MCF 10A (cell line): ENCODE measurements at places on chromosomes 2 and 18. TPM values are rescaled to one million over a fixed set of nuclear protein-coding genes. Genes with fewer than 3 reads are reported as not detected.

Gene SULT1C4
- total RNA-seq: not detected in 2 replicates

Gene FAM237A
- total RNA-seq: not detected in 2 replicates

DNA sequence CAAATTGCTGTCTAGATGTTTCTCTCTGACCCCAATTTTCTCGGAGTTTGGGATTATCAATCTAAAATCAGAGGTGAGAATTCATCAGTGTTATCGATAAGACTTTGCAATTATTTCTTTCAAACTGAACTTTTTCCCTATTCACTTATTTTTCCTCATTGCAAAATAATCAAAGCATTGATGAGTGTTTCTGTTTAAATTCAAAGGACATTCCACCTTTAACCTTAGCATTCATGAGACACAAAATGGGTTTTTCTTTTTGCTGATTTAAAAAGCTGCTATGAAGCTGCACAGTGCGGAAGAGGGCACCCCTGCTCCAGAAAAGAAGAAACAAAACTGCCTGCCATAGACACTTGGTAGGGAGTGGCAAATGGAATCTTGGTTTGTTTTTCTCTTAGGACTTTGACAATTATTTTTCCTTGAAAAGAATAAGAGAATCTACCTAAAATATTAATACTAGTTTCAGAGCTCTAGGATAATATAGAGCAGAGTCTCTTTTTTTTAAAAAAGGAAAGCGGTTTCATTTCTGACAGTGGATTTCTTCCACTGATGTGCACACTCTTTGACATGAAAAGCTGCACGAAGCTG, 203.4 kb downstream of the TGIF1 start:
- peak overlapping the region; percentile 91 for H3K27ac ChIP-seq
- no peaks in the 10 kb centered on the region for H3K36me3 ChIP-seq
- no peaks in the 10 kb centered on the region for H3K27me3 ChIP-seq

- peaks cover 14% of the 10 kb centered on the region for H3K4me1 ChIP-seq
- no peaks in the 10 kb centered on the region for H3K27me3 ChIP-seq
- H3K4me3 ChIP-seq: no peak overlapping the region
- H3K36me3 ChIP-seq: no peaks in the 10 kb centered on the region
Observed at GRCh38 chr2:15142069-15142689, 419.0 kb downstream of the NBAS start.

DNA sequence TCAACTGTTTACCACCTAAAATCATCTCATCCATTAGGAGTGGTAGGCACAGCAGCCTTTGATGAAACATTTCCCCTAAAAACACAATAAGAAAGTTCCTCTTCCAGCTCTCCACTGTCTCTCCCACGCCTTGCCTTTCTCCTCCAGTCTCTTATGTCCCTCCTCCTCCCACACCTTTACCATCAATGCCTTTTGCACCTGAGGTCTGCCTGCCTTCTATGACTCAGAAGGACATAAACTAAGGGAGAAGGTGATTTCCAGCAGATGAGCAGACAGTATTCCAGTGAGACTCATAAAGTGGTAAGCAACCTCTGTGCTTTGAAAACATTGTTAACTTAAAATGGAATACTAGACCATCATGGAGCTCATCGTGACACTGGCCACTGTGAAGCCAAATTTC, 34.2 kb upstream of the NDUFV2 start:
- H3K36me3 ChIP-seq: no peaks in the 10 kb centered on the region
- no peak overlapping the region for H3K4me3 ChIP-seq
- peaks cover 7% of the 10 kb centered on the region for H3K4me1 ChIP-seq
- H3K27ac ChIP-seq: no peak overlapping the region

DNA sequence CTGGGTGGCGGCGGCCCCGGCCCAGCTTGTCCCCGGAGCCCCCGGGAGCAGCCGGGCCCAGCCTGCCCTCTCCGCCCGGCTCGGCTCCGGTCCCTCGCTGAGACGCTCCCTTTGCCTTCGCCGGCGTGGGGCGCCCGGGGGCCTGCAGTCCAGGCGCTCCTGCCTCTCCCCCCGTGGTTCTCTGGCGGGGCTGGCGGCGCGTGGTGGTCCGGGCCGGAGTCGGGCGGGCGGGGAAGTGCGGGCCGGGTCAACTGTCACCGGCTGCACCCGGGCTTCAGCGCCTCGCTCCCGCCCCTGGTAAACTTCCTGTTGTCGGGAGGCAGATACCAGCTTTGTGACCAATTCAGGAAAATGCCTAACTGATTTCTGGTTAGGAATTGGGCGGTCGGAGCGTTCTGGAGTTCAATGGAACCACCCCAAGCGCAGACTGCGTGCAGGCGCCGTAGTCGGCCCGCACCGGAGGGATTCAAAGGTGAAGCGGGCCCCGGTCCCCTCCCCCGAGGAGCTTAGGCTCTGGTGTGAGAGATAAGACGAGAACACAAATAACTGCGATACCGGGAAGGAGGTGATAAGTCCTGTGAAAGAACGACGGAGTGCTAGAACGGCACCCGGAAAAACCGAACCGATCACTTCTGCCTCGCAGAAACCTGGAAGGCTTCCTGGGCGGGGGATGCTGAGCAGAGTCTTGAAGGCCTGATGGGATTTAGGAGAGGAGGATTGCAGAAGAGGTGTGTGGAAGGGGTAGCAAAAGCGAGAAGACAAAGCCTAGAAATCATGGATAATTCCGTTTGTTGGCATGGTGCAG, 891 bp downstream of the CAB39 start:
- peak overlapping the region; percentile 82 for H3K4me3 ChIP-seq
- peak overlapping the region; percentile 81 for H3K27ac ChIP-seq
- no peaks in the 10 kb centered on the region for H3K36me3 ChIP-seq
- peaks cover 30% of the 10 kb centered on the region for H3K4me1 ChIP-seq
- DNase-seq: peak; percentile 62

DNA sequence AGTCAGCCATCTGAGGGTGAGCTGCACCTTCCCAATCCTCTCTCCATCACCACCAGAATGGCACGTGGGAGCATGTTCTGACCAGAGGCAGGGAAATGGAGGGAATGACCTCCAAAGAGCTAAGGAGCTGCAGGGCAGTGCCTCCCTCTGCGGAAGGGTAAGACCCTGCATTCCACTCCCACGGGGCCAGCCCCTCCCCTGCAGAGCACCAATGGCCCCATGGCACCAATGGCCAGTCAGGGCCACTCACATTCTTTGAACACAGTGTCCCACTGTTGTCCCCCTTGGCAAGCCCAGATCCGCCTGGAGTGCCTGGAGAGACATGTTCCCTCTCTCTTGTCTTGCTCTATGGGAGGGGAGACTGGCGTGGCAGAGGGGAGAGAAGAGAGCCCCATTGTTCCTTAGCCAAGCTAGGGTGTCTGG, 164.4 kb downstream of the TNS1 start:
- no peaks in the 10 kb centered on the region for H3K4me1 ChIP-seq
- no peak for DNase-seq
- H3K27ac ChIP-seq: no peak overlapping the region
- H3K4me3 ChIP-seq: no peak overlapping the region

DNA sequence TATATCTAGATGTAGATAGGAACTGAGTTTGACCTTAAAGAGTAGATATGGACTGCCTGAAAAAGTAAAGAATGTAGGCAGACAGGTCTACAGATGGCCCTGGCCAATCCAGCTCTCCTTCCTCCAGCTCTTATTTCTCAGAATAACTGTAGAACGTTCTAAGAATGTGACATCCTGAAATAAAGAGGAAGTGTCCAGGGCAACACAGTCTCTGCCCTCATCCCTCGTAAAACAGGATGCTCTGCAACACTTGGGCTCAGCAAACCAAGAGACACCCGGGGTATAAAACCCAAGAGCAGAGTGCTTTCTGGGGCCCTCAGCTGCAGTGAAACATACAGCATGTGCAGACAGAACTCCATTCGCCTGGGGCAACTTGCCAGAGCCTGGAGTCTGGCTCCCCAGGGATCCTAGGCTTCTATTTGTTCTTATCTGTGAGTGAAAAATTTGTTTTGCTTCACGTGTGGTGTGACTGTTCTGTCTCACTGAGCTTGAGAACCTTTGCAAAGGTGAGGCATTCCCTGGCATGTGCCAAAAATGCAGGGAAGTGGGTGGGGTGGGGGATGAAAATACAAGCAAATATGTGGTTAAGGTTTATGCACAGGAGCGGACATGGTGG, 401.0 kb downstream of the SETBP1 start:
- H3K27ac ChIP-seq: no peak overlapping the region
- DNase-seq: peak; percentile 13
- no peaks in the 10 kb centered on the region for H3K27me3 ChIP-seq
- no peak overlapping the region for H3K4me3 ChIP-seq
- H3K4me1 ChIP-seq: peaks cover 9% of the 10 kb centered on the region

DNA sequence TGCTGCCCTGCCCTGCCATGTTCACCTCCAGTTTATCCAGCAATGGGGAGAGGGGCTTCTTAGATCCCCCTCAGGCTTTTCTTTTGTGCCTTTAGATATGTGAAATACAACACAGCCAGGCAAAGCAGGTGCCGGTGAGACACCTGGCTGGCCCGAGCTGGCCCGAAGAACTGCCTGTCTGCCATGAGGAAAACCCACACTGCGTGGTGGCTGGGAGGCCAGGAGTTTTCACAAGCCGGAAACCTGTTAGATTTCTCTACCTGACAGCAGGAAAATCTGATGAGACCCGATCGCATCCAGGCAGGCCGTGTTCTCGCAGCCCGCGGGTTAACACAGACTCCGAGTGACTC, 5.7 kb upstream of the GAL3ST2 start:
- no peaks in the 10 kb centered on the region for H3K36me3 ChIP-seq
- no peak overlapping the region for H3K27ac ChIP-seq
- no peak for DNase-seq
- no peak overlapping the region for H3K4me3 ChIP-seq
- H3K27me3 ChIP-seq: no peaks in the 10 kb centered on the region
- H3K4me1 ChIP-seq: no peaks in the 10 kb centered on the region

DNA sequence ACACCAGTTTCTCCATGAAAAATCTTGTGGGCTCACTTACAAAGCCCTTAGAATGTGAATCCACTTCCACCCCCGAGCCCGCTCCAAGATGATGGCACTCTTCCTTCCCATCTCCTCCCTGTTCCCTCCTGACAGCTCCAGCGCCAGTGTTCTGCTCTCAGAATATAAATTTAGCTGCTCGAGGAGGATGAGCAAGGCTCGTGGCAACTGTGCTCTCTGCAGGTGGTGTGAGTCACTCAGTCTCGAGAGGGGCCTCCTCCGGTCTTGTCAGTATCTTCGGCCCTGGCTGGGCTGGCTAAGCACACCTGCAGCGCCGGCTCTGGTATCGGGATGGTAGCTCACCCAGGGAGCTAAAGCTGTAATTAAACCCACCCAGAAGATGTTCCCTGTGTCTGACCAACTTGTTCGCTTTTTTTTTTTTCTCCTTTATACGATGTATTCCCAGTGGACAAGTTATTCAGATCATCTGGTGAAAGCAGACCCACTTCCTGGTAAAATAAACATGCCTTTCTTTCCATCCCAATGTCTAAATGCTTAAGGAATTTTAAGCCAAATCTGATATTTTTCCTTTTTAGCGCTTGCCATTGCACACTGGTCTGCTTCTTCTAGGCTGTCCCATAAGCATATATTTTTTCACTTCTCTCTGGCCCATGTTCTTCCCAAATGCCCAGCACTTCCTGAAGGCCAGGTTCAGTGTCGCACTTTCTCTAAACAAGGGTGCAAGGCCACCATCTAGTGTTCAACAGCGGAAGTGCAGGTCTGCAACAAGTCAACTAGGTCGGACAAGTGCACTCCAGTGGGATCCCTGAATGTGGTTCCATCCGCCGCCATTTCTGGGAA, 31.4 kb upstream of the YPEL5 start:
- no peak overlapping the region for H3K27ac ChIP-seq
- H3K4me3 ChIP-seq: no peak overlapping the region
- DNase-seq: peak; percentile 85
- peaks cover 23% of the 10 kb centered on the region for H3K4me1 ChIP-seq
- H3K36me3 ChIP-seq: no peaks in the 10 kb centered on the region
- no peaks in the 10 kb centered on the region for H3K27me3 ChIP-seq

- H3K4me1 ChIP-seq: no peaks in the 10 kb centered on the region
- no peaks in the 10 kb centered on the region for H3K36me3 ChIP-seq
- no peaks in the 10 kb centered on the region for H3K27me3 ChIP-seq
- no peak overlapping the region for H3K4me3 ChIP-seq
- no peak for DNase-seq
- H3K27ac ChIP-seq: no peak overlapping the region
Observed at GRCh38 chr18:21678859-21679258, 25.7 kb downstream of the ABHD3 start.

- H3K36me3 ChIP-seq: no peaks in the 10 kb centered on the region
- no peak overlapping the region for H3K27ac ChIP-seq
- H3K27me3 ChIP-seq: no peaks in the 10 kb centered on the region
- no peak for DNase-seq
- H3K4me3 ChIP-seq: no peak overlapping the region
Observed at GRCh38 chr2:116586328-116586689, 1228.2 kb upstream of the DDX18 start.

DNA sequence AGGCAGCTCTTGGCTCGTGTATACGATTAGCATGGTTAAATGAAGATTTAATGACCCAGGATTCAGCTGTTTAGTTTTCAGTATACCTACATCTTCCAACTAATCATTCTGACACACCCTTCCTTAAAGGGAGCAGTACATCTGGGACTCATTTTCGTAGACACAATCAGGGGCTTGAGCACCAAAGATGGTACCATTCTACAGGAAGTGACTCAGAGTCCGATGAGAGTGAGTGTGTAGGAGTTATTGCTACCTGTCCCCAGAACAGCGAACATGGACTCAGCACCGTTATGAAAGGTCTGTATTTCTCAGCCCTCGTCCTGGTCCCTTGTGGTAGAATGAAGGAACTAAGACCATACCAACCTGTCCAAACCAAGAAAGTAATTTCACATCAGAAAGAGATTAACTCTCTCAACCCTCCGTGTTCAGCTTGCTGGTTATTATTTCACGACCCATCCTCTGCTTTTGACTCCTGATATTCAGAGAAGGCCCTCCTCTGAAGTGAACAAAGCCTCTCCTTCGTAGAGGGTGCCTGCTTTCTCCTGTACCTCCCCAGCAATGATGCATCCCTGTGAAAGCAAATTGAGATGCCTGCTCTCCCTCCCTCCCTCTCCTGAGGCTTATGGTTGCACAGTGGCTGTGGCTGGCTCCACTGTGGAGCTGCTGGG, 214.8 kb downstream of the MTX2 start:
- no peak for DNase-seq
- H3K27ac ChIP-seq: no peak overlapping the region
- no peaks in the 10 kb centered on the region for H3K36me3 ChIP-seq
- H3K27me3 ChIP-seq: no peaks in the 10 kb centered on the region
- H3K4me3 ChIP-seq: no peak overlapping the region

- no peak overlapping the region for H3K4me3 ChIP-seq
- no peak for DNase-seq
- H3K4me1 ChIP-seq: peaks cover 54% of the 10 kb centered on the region
- H3K27me3 ChIP-seq: no peaks in the 10 kb centered on the region
Observed at GRCh38 chr2:45814488-45814887, 163.0 kb downstream of the PRKCE start.

Gene B4GALT6
- 6.0 and 14.5 TPM in 2 replicates for total RNA-seq

Gene CHRNG
- total RNA-seq: not detected in 2 replicates

- H3K27me3 ChIP-seq: peaks cover 18% of the 10 kb centered on the region
- no peak overlapping the region for H3K27ac ChIP-seq
- DNase-seq: peak; percentile 39
- H3K4me1 ChIP-seq: no peaks in the 10 kb centered on the region
- no peaks in the 10 kb centered on the region for H3K36me3 ChIP-seq
- H3K4me3 ChIP-seq: no peak overlapping the region
Observed at GRCh38 chr2:155368934-155369333, 670.4 kb downstream of the KCNJ3 start.

Gene BCL11A
- 4.3 and 5.3 TPM in 2 replicates for total RNA-seq
